ENCODE measurements at places on chromosomes 3 and 15.

GRCh38 chr3:179852142-179852905, 184.4 kb downstream of the PEX5L start:
- peak; percentile 65 for DNase-seq

GRCh38 chr15:48392356-48392755, 61.1 kb downstream of the DUT start:
- no peak for DNase-seq

- DNase-seq = no peak
Measured at GRCh38 chr15:39628546-39629257, 47.8 kb downstream of the THBS1 start.

- no peak for DNase-seq
Measured at GRCh38 chr3:100912571-100912970, 80.7 kb downstream of the ABI3BP start.

- no peak for DNase-seq
Measured at GRCh38 chr15:31278544-31279220, 48.0 kb upstream of the KLF13 start.

DNA sequence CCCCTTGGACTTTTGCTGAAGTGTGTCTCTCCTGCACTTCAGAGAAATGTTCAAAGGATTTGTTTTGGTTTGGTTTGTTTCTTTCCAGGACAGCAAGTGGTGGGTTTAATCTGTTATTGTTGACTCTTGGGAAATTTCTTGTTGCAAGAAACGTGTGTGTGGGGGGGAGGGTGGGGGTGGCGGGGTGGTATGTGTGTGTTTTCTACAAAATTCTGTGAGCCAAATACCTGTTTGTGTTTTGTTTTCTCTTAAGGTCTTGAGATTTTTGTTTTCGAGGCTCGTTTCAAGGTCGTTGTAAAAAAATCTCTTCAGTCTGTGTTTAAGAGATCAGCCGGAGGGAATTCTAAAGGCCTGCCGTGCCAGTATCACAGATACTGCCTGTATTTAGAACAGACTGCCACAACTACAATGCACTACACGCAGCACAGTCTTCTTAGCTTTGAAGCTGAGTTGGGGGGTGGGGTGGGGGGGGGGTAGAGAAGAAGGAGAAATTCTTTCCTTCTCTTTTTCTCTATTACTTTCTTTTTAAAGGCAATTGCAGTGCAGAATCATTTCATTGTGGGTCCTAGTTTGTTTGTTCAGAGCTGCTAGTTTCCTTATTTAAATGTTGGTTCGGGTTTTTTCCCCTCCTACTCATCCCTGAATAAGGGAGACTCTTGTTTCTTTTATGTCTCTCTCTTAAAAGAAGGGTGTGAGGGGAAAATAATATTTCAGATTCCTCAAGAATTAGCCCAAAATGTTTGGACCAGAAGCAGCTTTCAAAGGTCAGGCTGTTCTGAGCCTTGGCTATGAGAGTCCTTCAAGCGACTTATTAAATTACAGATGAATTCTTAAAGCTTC, 1.4 kb upstream of the BCL6 start:
- DNase-seq = peak; percentile 48

DNA sequence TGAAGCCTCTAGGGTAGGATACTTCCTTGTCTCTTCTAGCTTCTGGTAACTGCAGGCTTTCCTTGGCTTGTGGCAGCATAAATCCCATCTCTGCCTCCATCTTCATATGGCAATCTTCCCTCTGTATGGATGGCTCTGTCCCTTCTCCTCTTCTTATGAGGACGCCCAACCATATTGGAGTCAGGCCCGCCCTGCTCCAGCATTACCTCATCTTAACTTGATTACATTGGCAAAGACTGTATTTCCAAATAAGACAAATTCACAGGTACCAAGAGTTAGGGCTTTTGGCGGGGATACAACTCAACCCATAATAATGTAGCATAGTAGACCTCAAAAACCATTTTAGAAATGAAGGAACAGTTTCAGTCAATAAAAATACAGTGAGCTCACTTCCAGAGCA, 75.4 kb downstream of the BDH1 start:
- DNase-seq = no peak

GRCh38 chr3:140223631-140224030, 288.6 kb downstream of the CLSTN2 start:
- DNase-seq = no peak

DNA sequence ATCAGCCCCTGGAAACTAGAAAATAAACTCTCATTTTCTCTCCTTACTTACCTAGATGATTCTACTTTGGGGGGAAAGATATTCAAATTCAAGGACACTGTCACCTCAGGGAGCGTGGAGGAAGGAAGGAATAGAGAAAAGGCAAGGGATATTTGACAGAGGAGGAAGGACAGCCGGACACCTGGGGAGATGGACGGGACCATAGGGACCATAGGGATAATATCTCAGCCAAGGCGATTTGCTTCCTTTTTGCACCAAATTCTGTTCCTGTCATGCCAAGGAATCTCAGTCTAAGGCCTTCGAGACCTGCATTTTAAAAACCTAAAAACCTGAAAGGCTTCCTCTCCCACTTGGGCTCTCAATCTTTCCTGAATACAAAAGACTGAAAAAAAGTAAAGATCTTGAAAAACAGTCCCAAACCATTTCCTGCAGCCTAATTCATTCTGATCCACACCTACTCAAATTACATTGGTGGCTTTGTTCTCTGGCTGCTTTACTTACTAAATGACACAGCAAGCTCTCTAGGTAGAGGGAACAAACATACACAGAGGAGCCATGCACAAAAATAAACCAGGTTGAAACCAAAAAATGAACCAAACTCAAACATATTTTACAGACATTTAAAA, 73.9 kb upstream of the SLC24A5 start:
- no peak for DNase-seq

- DNase-seq = peak; percentile 35
Measured at GRCh38 chr3:172746475-172746874, 4.1 kb upstream of the ECT2 start.

GRCh38 chr3:190094160-190094718, 26.5 kb downstream of the P3H2 start:
- DNase-seq = peak; percentile 56

DNA sequence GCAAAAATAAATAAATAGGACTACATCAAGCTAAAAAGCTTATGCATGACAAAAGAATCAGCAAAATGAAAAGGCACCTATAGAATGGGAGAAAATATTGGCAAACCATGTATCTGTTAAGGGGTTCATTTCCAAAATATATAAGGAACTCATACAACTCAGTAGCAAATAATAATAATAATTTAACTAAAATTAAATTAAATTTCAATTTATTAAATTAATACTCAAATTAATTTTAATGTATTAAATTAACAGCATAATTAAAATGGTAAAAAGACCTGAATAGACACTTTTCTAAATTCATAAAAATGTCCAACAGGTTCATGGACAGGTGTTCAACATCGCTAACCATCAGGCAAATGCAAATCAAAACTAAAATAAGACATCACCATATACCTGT, 34.0 kb upstream of the THBS1 start:
- no peak for DNase-seq

DNA sequence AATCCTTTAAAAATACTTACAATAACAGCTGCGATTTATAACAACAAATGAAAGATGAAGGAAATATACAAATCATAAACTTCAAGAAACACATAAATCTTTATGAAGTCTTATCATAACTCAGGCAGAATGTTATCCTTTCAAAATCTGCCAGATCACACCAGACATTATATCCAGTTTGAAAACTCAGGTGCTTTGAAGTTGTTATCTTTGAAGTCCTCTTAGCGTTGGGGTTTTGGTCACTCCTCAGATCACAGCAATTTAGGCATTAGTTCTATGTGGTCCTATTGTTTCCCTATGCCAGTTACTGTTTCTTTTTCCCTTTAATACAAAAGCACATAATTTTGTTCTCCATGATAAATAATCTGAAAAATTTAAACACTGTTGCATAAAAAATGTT, 934.6 kb downstream of the EPHA3 start:
- no peak for DNase-seq

GRCh38 chr15:59059076-59059597, 45.8 kb upstream of the CCNB2 start:
- DNase-seq = no peak

DNA sequence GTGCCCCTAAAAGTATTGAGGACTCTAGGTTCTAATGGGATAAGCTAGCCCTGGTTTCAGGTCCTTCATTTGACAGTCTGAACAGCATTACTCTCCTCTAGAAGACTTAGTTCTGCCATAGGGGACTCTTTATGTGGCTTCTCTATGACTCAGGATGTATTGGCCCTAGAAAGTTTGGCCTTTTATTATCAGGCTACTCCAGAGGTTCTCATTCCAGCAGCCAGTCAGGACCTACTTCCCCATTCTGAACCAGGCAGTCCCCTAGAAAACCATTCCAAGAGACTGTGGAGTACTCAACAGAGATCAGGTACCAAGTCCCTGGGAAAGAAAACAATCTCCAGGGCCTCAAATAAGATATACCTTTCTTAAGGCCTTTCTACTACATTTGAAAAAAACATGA, 157.9 kb upstream of the TSPAN3 start:
- DNase-seq = no peak

DNA sequence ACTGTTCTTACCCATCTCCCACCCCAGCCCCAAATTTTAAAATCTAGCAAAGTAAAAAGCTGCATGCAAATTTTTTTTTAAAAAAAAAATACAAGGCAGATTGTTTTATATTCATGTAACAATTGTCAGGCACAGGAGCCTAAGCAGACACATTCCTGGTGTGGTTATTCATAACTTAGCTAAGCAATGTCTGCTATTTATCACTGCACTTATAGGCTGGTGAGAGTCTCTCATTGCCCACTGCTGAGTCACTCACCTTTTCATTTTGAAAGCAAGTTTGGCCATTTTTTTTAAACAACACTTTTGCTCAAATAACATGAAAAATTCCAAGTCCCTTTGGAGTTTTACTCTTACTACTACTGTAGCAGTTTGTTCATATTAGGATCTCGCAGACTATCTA, 413.9 kb downstream of the RBMS3 start:
- DNase-seq = peak; percentile 95

DNA sequence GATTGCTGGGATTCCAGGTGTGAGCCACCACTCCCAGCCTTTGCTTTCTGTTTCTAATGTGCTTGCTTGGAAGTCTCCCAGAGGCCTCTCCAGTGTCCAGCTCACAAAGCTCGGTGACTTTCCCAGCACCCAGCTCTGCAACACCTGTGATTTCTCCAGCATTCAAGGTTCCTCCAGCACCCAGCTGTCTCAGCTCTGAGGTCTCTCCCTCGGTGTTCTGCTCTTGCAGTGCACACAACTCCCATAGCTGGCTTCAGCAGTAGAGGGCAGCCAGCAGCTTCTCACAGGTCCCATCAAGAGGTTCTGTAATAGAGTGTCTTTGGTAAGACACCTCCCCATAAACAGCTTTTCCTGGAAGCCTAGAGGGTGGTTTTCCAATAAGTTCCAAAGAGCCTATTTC, 75.1 kb downstream of the GRM7 start:
- no peak for DNase-seq

DNA sequence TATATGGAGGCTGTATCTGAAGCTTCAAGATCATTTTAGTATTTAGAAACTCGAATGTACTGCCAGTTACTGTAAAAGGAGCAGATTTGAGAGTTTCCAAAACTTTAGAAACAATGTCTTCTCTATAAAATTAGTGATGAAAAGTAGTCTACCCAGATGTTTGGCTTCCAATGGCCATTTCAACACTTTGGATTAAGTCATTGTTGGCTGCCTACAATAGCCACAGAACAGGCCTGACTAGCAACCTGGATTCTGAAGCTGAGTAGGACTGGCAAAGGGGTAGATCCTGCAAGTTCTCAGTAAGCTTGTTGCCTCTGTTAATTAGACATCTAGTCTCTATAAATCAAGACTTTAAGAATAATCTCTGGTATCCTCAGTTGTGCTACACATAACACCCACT, 239.0 kb upstream of the KCNMB2 start:
- DNase-seq = no peak

- DNase-seq = no peak
Measured at GRCh38 chr3:48848816-48849515, 1.3 kb upstream of the PRKAR2A start.

GRCh38 chr3:94069194-94069813, 6.4 kb downstream of the NSUN3 start:
- peak; percentile 7 for DNase-seq

DNA sequence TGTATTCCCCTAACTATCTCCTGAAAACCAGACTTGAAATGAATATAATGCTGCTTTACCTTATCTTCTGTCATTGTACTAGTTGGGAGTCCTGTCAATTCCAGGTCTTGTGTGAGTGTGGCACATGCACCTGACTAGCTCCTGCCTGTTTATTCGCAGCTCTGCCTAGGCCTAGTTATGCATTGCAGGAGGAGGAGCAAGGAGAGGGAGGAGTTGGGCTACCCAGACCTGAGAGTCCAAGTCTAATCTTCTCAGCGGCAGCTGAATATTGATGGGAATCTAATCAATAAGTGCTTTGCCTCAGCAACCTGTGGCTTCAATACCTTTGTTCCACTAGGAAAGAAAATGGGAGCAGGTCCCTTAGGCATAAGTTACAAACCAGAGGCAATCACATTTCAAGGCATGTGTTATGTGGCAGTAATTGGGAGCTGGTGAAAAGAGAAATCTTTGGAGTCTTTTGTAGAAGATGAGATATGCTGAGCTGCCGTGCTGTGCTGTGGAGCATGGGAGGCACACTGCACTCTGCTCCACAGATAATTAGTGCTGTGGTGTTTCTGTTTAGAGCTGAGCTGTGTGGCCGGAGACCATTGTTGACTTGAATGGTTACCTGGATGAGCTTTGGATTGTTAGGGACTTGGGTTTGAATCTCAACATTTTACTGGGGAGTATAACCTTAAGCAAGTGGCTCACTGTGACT, at the start of gene SLC2A2:
Gene SLC2A2, minus strand, starts transcription at position 124 of the 697 bp plus-strand sequence. Its CDS starts 50 bp downstream, at position 74.
- no peak for DNase-seq

GRCh38 chr3:15007681-15008141, 57.4 kb downstream of the MRPS25 start:
- peak; percentile 56 for DNase-seq

DNA sequence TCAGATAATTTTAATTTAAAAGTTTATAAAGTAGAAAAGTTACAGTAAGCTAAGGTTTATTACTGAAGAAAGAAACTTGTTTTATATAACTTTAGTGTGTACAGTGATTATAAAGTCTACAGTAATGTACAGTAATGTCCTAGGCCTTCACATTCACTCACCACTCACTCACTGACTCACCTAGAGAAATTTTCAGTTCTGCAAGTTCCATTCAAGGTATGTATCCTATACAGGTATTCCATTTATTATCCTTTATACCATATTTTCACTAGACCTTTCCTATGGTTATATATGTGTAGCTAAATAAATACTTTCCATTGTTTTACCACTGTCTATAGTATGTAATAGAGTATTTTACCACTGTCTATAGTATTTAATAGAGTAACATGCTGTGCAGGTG, 33.2 kb upstream of the MME start:
- no peak for DNase-seq

GRCh38 chr3:124620600-124621063, 109.6 kb upstream of the UMPS start:
- peak; percentile 45 for DNase-seq

GRCh38 chr3:153284282-153284938, 122.4 kb downstream of the RAP2B start:
- DNase-seq = peak; percentile 86
